ENCODE measurements at places on chromosomes 11 and 22.

- no peak for DNase-seq
These were observed 27.9 kb downstream of the ADAMTS15 start for GRCh38 chr11:130476200-130476921.

DNA sequence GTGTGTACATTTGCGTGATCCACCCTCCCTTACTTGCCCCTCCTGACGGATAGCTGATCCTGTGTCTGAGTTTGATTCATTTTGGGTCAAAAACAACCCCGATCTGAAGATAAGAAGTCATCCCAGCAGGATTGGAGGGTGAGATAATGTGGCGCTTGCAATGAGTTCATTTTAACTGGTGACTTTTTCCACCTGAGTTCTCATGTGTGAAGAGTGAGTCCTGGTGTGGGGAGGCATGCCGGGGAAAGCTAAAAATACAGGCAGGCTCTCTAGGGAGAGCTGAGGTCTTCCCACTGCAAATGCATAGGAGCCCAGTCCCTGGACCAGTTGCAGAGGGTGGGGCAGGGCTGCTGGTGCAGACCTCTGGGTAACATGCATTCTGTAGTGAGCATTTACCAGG lies 35.7 kb upstream of the ELF5 start:
- DNase-seq = peak; percentile 19

DNA sequence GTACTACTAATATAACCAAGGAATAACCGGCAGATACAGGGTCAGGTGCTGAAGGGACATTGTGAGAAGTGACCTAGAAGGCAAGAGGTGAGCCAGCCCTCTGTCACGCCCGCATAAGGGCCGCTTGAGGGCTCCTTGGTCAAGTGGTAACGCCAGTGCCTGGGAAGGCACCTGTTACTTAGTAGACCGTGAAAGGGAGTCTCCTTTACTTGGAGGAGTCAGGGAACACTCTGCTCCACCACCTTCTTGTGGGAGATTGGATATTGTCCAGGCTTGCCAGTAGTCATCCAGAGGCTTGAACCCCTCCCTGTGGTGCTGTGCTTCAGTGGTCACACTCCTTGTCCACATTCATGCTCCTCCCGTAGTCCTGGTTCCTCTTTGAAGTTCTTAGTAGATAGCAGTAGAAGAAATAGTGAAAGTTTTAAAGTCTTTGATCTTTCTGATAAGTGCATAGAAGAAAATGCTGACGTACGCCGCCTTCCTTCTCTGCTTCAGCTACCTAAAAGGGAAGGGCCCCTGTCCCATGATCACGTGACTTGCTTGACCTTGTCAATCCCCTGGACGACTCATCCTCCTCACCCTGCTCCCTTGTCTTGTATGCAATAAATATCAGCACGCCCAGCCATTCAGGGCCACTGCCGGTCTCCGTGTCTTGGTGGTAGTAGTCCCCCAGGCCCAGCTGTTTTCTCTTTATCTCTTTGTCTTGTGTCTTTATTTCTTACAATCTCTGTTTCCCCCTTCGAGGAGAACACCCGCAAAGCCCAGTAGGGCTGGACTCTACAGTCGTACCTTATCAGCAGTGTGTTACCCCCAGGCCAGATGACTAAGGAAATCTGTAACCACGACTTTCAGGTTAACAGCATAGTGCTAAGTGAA lies 6.1 kb downstream of the NUP50 start:
- no peak for DNase-seq

GRCh38 chr11:44351006-44351660 lies 41.2 kb upstream of the ALX4 start:
- DNase-seq = no peak

- no peak for DNase-seq
These were observed 13.1 kb upstream of the DDX6 start for GRCh38 chr11:118804094-118804493.

DNA sequence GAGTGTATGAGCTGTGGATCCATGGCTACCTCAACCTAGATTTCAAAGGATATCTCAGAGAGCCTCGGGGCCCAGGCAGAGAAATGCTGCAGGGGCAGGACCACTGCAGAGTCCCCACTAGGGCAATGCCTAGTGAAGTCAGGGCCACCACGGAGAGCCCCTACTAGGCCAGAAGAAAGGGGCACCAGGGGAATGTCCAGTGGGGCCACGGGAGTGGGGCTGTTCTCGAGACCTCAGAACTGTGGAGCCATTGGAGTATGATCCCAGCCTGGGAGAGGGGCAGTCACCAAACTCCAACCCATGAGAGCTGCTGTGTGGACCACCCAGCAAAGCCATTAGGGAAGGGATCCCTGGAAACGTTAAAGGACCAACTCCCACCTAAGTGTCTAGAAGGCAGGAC lies 24.5 kb downstream of the RTL6 start:
- no peak for DNase-seq

DNA sequence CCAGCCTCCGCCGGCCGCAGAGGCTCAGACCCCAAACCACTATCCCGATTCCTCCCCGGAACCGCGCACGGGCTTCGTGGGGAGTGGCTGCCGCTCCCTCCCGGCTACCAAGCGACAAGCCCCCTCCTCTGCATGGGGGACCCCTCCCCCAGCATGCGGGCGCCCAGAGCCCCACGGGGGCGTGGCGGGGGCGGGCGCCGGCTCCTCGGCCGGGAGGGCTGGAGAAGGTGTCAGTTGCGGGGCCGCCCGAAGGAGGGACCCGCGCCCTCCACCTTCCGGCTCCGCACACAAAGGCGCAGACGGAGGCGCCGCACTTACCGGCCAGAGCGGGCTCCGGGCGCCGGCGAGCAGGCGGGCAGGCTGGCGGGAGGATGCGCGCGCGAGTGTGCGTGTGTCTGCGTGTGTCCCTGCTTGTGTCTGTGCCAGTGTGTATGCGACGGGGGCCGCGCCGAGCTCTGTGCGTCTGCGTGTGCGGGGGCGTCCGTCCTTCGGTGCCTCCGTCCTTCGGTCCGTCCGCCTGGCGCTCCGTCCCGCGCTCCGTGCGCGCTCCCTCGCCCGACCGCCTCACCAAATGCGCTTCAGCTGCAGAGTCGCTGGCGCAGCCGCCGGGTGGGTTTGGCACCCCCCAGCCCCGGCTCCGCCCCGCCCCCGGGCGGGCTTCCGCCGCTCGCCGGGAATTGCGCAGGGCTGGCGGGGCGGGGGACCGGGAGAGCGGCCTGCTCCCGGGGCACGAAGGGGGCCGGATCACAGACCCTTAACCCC lies at the start of gene PTPN5:
Gene PTPN5 (minus strand): TSS at position 592 of the 762 bp plus-strand sequence. CDS start 19,840 bp downstream, outside the sequence.
- DNase-seq = peak; percentile 20

- DNase-seq = no peak
These were observed 696 bp downstream of the KRTAP5-5 start for GRCh38 chr11:1630271-1630670.

DNA sequence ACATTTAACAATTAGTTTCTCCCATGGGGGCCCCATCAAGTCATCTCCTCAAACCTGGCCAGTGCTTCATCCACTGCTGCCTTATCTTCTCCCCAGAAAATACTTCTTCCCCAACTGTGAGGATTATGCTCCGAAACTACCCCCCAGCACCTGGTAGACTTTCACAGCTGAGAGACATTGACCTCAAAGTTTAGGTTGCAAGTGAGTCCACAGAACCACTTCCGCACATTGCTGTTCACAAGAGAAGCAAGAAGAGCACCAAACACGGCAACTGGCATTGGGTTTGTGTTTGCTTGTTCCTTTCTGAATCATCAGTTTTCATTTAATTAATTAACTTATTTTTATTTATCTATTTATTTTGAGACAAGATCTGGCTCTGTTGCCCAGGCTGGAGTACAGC lies 6.1 kb downstream of the MCHR1 start:
- no peak for DNase-seq

GRCh38 chr11:2867722-2868505 lies 17.7 kb downstream of the CDKN1C start:
- no peak for DNase-seq

GRCh38 chr11:34405079-34405858 lies 33.5 kb upstream of the CAT start:
- DNase-seq = no peak

GRCh38 chr11:133560472-133560855 lies 28.2 kb upstream of the OPCML start:
- DNase-seq = no peak

DNA sequence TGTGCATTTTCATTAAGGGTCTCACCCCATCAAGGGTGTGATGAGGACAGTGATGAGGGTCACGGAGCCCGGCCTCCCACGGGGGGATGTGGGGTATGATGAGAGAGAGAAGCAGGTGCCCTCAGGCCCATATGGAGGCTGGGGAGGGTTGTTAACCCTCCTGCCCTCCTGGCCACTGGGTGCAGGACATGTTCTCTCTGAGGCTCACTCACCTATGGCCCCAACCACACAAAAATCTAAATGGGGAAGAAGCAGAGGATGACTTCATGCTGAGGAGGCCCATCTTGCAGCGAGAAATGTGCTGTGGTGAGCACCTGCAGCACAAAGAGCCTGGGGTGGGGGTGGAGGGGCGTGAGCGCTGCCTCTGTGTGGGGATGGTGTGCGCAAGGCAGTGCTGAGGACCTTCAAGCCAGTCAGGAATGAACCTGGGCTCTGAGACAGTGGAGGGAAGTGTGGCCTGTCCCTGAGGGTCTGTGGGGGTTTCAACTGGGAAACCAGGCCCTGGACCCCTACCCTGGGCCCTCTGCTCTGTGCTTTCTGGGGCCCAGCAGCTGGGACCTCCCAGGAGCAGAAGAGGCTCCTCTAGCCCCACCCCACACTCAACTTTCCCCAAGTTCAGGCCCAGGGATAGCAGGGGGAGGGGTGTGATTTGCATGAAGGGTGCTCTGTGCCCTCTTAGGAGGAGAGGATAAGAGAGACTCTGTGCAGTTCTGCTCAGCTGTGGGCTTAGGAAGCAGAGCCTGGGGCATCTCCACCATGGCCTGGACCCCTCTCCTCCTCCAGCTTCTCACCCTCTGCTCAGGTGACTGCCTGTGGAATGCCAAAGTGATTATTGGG lies 43.0 kb upstream of the TOP3B start:
- DNase-seq = no peak

GRCh38 chr11:18540207-18541009 lies 13.7 kb upstream of the TSG101 start:
- DNase-seq = no peak

GRCh38 chr22:24096758-24097115 lies 84.5 kb upstream of the SUSD2 start:
- DNase-seq = no peak

DNA sequence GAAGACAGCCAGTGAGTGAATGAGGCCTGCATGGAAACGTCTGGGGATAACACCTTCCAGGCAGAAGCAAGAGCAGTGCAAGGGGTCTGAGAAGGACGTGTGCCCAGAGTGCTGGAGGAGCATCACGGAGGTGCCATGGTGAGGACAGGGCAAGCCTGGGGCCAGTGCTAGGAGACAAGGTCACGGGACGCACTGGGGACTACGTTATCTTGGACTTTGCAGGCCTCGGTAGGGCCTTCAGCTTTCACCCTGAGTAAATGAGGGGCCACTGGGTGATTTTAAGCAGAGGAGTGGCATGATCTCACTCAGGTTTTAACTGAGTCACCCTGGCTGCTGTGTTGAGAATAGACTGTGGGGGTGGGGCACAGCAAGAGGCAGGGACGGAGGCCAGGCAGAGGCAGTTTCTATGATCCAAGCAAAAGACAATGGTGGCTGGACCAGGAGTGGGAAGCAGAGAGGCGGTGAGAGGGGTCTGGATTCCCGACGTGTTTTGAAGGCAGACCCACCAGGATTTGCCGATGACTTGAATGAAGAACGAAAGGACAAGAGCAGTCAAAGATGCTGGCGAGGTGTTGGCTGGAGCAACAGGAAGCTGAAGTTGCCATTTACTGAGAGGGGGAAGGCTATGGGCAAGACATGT lies 102.7 kb upstream of the PARVA start:
- DNase-seq = no peak

DNA sequence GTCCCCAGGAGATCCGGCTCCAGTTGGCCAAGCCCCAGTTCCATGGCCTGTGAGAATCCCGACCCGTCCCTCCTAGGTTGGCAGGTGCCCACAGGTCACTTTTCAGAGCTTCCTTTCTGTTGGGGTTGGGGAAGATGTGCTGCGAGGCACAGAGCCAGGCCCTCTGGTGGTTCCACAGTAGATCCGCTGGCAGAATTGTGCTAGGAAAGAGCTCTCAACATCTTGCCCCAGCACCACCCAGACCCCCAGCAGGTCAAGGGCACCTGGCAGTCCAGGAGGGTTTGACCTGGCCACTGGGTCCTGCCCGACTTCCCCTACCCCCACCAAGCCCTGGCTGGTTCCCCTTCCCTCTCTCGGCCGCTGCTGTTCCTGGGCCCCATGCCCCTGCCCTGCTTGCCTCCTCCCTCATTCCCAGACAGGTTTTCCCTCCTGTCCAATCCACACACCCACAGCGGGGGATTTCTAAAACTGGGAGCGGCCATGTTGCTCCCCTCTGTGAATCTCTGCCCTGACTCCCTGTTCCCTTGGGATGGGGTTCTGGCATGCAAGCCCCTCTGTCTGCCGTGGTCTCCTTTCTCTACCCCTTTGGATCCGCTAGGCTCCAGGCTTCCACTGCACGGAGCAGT lies 26.2 kb upstream of the GCAT start:
- no peak for DNase-seq

DNA sequence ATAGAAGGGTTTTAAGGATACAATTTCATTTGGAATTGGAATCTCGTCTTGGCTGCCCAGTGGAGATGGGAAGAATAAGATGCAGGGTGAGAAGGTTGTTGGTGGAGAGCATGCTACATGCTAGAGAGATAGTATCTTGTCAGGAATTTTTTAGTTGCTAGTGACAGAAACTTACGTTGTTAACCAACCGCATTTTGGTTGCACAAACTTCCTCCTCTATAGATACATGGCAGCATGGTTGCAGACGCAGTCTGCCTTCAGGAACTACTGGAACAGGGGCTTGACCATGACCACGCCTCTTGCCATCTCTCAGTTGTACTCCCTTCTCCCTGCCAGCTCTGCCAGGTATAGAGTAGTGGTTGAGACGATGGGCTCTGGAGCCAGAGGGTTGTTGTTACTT lies 13.5 kb upstream of the CCDC90B start:
- no peak for DNase-seq

DNA sequence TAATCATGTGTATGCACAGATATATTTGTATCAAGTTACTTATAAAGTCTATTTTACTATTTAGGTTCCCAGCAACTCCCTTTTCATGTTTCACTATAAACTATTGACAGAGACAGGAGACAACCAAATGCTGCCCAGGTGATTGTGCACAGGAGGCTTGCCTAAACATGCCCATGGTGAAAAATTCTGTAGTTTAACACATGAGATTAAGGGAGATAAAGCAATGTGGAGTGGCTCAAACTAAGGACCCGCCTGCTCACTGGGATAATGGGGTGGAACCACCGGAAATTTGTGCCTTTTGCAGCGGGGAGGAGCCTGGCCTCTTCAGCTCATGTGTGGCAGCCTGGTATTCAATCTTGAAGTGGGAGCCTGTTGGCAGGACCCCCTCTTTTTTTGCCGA lies 459.5 kb upstream of the CNTN5 start:
- peak; percentile 5 for DNase-seq
